ENCODE measurements at places on chromosomes 6 and 20.

DNA sequence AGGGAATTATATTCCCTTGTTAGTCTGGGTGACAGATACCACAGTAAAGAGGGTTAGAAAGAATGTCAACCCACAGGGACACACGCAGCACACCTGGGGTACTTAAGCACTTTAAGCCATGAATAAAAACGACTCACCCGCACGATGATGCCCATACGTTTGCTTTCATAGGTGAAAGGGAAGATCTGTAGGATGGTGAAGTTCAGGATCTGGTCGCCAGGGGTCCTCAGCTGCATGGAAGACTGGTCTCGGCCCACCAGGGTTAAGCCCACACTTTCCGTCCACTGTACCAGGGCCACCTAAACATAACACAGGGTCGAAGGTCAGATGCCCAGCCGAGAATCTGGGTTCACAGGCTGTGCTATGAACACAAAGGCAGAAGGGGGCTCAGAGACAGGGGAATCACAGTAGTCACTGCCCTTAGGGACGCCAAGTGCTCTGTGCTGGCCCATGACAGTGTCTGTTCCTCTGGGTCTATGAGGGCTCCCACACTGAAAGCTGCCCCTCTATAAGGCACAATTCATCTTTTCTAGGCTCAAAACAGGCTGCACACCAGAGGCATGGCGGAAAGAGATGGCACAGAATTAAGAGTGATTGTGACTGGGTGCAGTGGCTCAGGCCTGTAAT, 96.8 kb upstream of the NFATC2 start:
- DNase-seq: peak; percentile 47

DNA sequence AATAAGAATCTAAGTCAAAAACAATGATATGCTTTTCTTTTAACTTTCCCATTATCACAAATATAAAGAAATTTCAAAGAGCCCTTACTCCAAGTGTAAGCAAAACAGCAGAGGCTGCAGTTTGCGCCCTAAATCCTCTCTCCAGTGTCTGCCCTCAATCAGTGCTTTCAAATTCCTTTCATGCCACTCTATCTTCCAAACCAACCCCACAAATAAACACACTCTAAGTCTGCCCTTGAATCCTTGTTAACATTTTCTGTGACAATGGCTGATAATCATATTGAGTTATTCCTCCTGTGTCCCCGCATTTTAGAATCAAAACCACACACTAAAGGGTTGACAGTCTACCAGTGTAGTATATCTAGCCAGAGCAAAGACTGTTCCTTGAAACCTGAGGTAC, 317.9 kb upstream of the MARCKS start:
- no peak for DNase-seq

- DNase-seq: no peak
These were observed 12.4 kb upstream of the NPBWR2 start for GRCh38 chr20:64119681-64120341.

- no peak for DNase-seq
These were observed 477.2 kb downstream of the EPM2A start for GRCh38 chr6:145258122-145258521.

GRCh38 chr6:37036146-37036545, 30.7 kb downstream of the FGD2 start:
- DNase-seq: no peak

- no peak for DNase-seq
These were observed 703.5 kb downstream of the TFAP2A start for GRCh38 chr6:9711365-9711764.

DNA sequence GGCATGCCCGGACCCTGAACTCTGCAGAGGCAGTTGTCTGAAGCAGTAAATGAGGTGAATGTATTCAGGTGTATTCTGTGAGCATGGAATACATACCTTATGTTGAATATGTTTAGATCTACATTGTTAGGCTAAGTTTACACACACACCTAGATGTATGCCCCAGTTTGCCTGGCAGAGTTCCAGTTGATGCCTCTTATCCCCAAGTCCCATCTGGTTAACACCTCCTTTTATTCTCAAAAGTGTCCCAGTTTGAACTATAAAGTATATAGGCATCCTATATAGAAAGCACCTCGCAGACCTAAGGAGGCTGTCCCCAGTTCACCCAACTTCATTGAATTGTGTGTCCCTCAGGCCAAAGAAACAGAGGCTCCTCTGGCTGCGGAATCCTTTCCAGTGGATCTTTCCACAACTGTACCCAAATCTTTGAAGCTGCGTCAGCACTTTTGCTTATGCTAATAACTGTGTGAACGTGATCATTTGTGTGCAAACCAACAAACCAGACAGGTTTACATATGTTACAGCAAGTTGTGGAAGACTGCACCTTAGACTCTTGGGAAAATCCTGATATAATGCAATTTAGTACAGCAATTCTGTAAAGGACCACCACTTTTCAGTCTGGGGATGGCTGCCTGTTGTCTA, 4.8 kb upstream of the DHX35 start:
- no peak for DNase-seq

DNA sequence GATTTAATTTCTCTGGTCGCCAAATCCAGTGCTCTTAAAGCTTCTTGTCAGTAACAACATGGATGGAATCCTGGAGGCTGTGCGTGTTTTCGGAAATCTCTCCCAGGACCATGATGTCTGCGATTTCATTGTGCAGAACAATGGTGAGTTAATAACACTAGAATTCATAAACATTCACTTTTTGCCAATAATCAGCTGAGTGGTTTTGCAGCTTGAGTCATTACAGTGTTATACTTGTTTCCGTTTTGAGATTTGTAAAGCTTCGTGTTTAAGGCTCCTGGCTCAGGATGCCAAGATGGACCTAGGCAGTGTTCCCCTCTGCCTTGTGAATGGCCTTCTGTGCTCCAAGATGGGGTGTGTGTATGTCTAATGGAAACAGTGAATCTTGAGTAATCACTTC, 113.8 kb downstream of the ARMC2 start:
- DNase-seq: no peak

DNA sequence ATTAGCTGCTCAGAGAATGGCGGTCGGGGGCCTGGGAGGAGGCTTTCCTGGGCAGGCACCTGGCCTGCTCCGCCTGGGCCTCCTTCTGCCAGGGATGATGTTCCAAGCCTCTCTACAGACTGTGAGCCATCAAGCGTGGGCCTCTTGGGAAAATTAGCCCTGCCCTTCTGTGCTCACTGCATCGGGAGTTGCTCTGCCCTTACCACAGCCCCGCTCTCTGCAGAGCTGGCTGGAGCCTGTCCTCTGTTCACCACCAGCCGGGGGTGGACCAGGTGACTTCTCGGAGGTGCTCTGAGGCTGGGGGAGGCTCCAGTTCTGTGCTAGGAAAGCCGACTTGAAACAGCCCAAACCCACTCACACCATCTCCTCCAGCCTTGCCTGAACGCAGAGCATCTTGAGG, 24.2 kb downstream of the MDGA1 start:
- DNase-seq: no peak

DNA sequence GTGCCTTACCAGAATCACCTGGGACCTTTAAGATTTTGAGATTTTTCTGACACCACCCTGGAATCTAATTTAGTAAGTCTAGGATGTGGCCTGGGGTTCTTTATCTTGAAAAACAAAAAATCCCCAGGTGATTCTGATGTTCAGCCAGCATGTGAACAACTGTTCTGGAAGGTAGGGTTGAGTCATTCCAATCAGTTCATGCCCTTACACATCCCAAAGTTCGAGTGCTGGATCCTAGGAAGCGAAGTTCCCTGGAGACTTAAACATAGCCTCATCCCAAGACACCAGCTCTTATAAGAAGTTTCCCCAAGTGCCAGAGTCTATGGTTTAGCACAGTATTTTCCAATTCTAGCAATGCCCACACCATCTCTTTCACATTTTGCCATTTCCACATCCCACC, 6.3 kb upstream of the TSHZ2 start:
- DNase-seq: no peak

DNA sequence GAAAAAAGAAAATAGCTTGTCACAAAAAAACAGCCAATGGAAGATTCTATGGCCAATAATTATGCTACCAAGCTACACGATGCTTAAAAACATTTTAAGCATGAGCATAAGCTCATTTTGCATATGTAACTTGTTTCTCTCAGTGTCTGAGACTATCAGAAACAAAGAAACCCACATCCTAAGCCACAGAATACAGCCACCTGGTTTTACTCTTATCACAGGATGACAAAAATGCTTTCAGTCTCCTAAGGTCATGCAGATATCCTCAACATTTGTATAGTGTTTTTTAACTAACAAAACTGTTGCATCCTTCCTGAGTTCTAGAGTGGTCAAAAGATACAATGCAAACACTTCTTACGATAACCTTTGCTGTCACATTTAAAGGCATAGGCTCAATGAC, 172.1 kb upstream of the RUNX2 start:
- no peak for DNase-seq

- DNase-seq: no peak
These were observed 754 bp downstream of the TNF start for GRCh38 chr6:31575952-31576685.

GRCh38 chr6:70131528-70131927, 171.4 kb downstream of the COL9A1 start:
- no peak for DNase-seq

- DNase-seq: no peak
These were observed 258.4 kb downstream of the SLC35F1 start for GRCh38 chr6:118165500-118165899.

DNA sequence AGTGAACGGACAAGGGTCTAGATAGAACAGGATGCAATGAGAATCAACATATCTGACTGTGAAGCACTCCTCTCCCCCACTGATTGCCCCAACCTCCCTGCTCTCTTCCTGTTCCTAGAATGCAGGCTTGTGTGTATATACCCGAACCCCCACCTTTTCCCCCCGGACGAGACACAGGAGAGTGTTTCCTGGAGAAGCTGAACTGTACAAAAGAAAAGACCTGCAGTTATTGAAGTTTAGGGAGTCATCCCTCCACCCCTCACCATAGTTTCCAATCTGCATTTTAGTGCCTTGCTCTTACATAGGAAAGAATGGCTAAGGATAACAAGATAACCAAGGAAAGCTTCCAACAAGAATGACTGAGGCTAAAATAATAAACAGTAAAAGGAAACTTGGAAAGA, 55.5 kb upstream of the PDE10A start:
- no peak for DNase-seq

GRCh38 chr20:4451487-4452081, 270.1 kb upstream of the PRND start:
- no peak for DNase-seq

DNA sequence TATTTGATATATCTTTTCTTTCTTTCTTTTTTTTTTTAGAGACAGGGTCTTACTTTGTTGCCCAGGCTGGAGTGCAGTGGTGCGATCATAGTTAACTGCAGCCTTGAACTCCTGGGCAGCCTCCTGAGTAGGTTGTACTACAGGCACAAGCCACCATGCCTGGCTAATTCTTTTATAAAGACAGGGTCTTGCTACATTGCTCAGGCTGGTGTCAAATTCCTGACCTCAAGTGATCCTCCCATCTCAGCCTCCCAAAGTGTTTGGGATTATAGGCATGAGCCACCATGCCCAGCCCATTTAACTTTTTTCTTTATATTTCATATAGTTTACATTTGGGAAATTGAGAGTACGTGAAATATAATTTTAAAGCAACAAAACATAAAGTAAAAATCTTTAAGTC, 10.1 kb downstream of the NUS1 start:
- no peak for DNase-seq

- DNase-seq: no peak
These were observed 89.2 kb downstream of the RPP40 start for GRCh38 chr6:4914420-4915159.

DNA sequence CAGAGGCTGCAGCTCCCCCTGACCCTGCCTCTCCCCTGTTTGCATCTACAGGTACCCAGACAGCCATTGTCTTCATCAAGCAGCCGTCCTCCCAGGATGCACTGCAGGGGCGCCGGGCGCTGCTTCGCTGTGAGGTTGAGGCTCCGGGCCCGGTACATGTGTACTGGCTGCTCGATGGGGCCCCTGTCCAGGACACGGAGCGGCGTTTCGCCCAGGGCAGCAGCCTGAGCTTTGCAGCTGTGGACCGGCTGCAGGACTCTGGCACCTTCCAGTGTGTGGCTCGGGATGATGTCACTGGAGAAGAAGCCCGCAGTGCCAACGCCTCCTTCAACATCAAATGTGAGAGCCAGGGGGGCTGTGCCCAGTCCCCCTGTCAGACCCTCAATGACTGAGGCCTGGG, 42.1 kb upstream of the SRF start:
- DNase-seq: no peak

- DNase-seq: no peak
These were observed 527.1 kb upstream of the MARCKS start for GRCh38 chr6:113329942-113330635.

- no peak for DNase-seq
These were observed 98.6 kb downstream of the EYA4 start for GRCh38 chr6:133339543-133340384.

- no peak for DNase-seq
These were observed 371.2 kb downstream of the PREX1 start for GRCh38 chr20:48456366-48457192.

DNA sequence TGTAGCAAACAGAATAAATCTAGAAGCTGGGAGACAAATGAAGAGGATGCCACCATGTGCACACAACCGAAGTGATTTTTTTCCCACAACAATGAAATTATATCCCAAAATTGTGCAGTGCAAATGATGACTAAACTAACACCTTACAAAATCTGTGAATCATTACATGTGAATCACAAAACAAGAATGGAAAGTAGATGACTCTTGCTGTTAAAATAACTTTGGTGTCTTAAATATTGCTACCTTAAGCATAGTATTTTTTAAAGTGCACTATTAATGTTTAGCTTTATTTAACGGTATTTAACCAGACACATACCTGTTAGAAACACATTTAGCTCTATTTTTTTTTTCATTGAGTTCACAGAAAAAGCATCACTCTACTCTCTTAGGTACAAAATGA, 190.8 kb downstream of the TBC1D32 start:
- no peak for DNase-seq

GRCh38 chr6:36978421-36979346, 7.3 kb downstream of the MTCH1 start:
- DNase-seq: no peak

DNA sequence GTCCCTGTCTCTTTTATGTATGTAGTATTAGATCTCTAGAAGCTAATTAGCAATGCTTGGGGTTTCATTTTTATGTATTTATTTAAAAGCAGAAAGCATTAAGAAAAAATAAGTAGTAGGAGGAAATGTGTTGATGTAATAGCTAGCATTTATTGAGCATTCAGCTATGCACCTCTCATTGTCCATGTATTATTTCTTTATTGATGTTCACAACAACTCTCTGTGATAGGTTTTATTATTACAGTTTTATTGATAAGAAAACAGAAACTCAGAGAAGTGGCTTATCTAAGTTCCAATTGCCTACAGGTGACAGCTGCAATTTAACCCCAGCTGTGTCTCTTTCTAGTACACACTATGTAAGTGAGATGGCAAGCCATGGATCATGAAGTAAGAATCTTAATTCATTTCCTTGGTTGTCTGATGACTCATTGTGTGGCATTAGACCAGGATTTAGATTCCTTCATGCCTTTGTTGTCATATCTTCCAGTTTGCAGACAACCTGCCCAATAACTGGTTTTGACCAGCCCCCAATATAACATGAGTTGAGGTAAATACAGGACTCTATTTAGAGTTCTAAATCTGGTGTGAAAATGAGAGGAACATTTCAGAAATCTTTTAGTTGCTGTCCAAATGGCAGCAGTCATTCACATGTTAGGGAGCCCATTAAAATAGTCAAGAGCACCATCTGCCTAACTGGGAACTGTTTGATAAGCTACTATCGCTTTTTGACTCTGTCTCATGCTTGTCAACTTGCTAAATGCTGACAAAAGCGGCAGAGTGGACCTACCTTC, 170.8 kb upstream of the PHACTR1 start:
- DNase-seq: no peak

Measured in stimulated activated CD4-positive, alpha-beta T cell treated with anti-CD3 and anti-CD28 coated beads, Interleukin-12 subunit alpha, Interleukin-12 subunit beta, amount 100 ng/mL, for 48 hours (primary cell).